ENCODE measurements at places on chromosomes 13 and 19. TPM values are rescaled to one million over a fixed set of nuclear protein-coding genes. Genes with fewer than 3 reads are reported as not detected.

OLFM4 gene
- not detected for polyA plus RNA-seq

BCKDHA gene
- 15.3 TPM for polyA plus RNA-seq

RFPL4A gene
- polyA plus RNA-seq: not detected

ZNF888 gene
- 2.2 TPM for polyA plus RNA-seq

PALM3 gene
- 0.51 TPM for polyA plus RNA-seq

PALM gene
- polyA plus RNA-seq: 1.8 TPM

ZNF93 gene
- 4.9 TPM for polyA plus RNA-seq

ZNF560 gene
- 2.1 TPM for polyA plus RNA-seq

BORA gene
- 2.7 TPM for polyA plus RNA-seq

CD320 gene
- polyA plus RNA-seq: 22.6 TPM

ZNF350 gene
- 9.4 TPM for polyA plus RNA-seq

PRSS57 gene
- polyA plus RNA-seq: not detected

SULT2B1 gene
- 0.20 TPM for polyA plus RNA-seq

DACT3 gene
- polyA plus RNA-seq: 6.9 TPM

PNKP gene
- 13.0 TPM for polyA plus RNA-seq

PSG11 gene
- 0.11 TPM for polyA plus RNA-seq

FUT6 gene
- not detected for polyA plus RNA-seq

SLC17A7 gene
- 0.02 TPM for polyA plus RNA-seq

COL4A2 gene
- 248 TPM for polyA plus RNA-seq

SGCG gene
- 0.05 TPM for polyA plus RNA-seq

RNF17 gene
- 0.04 TPM for polyA plus RNA-seq

AZU1 gene
- not detected for polyA plus RNA-seq

SMIM24 gene
- polyA plus RNA-seq: 0.19 TPM

CEACAM5 gene
- not detected for polyA plus RNA-seq

ZNF442 gene
- 1.4 TPM for polyA plus RNA-seq

GIPR gene
- polyA plus RNA-seq: 0.61 TPM

CLIP3 gene
- polyA plus RNA-seq: 29.4 TPM

LRFN3 gene
- 1.1 TPM for polyA plus RNA-seq

BRCA2 gene
- 0.63 TPM for polyA plus RNA-seq

PSG6 gene
- polyA plus RNA-seq: not detected

CGB5 gene
- polyA plus RNA-seq: not detected

ZNF285 gene
- 4.4 TPM for polyA plus RNA-seq

FIZ1 gene
- polyA plus RNA-seq: 4.5 TPM

PVR gene
- polyA plus RNA-seq: 151 TPM

TDRD3 gene
- 8.3 TPM for polyA plus RNA-seq

LILRB5 gene
- polyA plus RNA-seq: not detected

MAP1S gene
- 14.3 TPM for polyA plus RNA-seq

ZNF554 gene
- polyA plus RNA-seq: 1.8 TPM

LRRC63 gene
- not detected for polyA plus RNA-seq

SPTBN4 gene
- polyA plus RNA-seq: 1.9 TPM

SIAH3 gene
- not detected for polyA plus RNA-seq

TSHZ3 gene
- polyA plus RNA-seq: 15.4 TPM

ZNF304 gene
- 7.8 TPM for polyA plus RNA-seq

NLRP11 gene
- not detected for polyA plus RNA-seq

TMC4 gene
- 1.3 TPM for polyA plus RNA-seq

IQCN gene
- polyA plus RNA-seq: 0.53 TPM

FAAP24 gene
- 1.8 TPM for polyA plus RNA-seq

KL gene
- polyA plus RNA-seq: not detected

CEACAM19 gene
- 11.3 TPM for polyA plus RNA-seq

U2AF2 gene
- polyA plus RNA-seq: 130 TPM

ZNF813 gene
- 1.7 TPM for polyA plus RNA-seq

ZNF160 gene
- polyA plus RNA-seq: 19.4 TPM

All from AG04450 (cell line).